ENCODE measurements at places on chromosomes 13 and 19.
A peak's percentile ranks its signal among the peaks of the same experiment; 100 is the strongest.

- no peak for DNase-seq
Observed at GRCh38 chr19:12295191-12295590, 508 bp upstream of the ZNF44 start.

DNA sequence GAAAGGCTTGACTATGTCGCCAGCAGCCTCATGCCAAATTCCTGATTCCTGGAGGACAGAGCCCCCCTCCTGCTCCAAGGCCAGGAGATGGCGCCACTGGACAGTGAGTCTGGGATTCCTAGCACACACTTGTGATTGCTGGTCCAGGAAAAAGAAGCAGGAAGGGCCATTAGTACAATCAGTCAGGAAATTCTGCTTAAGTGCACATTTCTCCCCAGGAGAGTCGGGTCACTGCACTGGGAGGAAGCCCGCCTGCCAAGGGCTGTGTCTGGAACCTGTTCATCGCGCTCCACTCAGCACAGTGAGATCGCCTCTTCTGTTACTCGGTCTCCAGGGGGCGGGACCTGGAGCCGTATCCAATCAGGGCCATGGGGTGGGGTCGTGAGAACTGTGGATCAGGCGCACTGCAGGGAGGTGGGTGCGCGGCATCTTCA lies 65.1 kb downstream of the ZNF823 start:
- peak; percentile 19 for DNase-seq

- no peak for DNase-seq
Observed at GRCh38 chr19:38946229-38947010, 15.7 kb downstream of the MRPS12 start.

- no peak for DNase-seq
Observed at GRCh38 chr19:30593975-30594745, 222.0 kb downstream of the ZNF536 start.

GRCh38 chr13:103009051-103009840 lies 57.0 kb downstream of the SLC10A2 start:
- DNase-seq, result no peak

DNA sequence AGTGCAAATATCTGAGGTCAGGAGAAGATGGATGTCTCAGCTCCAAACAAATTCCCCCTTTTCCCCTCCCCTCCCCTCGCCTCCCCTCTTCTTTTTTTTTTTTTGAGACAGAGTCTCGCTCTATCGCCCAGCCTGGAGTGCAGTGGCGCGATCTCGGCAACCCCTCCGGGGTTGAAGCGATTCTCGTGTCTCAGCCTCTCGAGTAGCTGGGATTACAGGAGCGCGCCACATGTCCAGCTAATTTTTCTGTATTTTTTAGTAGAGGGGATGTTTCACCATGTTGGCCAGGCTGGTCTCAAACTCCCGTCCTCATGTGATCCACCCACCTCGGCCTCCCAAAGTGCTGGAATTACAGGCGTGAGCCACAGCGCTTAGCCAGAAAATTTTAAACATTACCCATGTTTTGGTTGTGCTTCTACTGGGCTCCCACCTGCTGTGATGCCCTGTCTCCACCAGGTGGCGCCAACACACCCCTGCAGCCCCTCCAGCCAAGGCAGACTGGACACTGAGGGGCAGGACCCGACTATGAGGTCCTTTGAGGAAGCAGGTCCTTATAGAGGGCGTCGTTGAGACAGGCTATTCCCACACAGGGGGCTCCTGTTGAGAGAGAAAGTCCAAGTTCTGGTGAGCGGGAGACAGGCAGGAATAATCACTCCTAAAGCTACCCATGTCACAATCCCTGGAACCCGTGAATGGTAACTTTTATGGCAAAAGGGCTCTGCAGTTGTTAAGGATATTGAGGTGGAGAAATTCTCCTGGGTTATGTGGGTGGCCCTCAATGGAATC lies 6.3 kb downstream of the ERICH4 start:
- DNase-seq, result peak; percentile 67

DNA sequence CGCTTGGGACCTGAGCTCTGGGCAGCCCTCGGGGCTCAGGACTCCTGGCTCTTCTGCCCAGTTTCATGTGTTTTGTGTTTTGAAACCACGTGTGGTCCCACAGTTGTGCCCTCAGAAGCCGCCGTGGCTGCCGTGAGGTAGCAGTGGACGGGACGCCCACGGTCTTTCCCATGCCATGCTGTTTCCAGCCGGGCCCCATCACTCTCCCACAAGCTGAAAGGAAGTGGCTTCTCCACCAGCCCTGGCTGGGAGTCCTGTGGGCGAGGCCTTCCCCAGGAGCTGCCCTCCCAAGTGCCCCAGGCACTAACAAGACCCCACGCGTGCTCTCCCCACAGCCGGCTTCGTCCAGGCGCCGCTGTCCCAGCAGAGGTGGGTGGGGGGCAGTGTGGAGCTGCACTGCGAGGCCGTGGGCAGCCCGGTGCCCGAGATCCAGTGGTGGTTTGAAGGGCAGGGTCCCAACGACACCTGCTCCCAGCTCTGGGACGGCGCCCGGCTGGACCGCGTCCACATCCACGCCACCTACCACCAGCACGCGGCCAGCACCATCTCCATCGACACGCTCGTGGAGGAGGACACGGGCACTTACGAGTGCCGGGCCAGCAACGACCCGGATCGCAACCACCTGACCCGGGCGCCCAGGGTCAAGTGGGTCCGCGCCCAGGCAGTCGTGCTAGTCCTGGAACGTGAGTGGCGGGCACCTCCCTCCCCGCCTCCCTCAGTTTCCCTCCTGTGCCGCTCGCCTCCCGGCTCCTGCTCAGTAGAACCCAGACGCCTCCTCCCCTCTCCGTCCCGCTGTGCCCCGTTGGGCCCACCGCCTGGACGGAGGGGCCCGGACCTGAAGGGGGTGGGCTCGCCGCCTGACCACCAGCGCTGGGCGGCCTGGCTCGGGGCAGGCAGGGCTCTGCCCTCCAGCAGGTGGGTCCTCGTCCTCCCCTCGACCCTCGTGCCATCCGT lies 5.3 kb downstream of the BSG start:
- peak; percentile 29 for DNase-seq

GRCh38 chr19:40219721-40220276 lies 1.6 kb upstream of the TTC9B start:
- DNase-seq, result peak; percentile 51

DNA sequence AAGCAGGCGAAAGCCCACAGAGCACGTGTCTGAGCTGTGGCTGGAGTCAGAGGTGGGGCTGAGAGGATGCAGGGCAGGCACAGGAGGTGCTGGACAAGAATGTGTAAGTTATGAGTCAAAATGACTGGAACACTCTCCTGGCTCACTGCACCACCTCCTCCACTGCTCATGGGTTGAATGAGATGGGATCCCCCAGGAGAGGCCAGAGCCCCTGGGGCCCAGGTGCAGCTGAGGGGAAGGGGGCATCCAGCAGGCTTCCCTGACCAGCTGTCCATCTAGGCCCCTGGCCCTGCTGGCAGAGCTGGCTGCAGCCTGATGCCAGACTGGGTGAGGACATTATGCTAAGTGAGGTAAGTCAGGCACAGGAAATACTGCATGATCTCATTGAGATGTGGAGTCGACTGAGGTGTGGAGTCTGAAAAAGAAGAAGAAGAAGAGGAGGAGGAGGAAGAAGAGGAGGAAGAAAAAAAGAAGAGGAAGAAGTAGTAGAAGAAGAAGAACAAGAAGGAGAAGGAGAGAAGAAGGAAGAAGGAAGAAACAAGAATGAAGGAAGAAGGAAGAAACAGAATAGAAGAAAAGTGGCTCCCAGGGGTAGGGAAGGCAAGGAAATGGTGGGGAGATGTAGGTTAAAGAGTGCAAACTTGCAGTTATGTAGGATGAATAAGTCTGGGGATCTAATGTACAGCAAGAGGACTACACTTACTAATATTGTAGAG lies 747.4 kb downstream of the UQCRFS1 start:
- no peak for DNase-seq

- DNase-seq, result peak; percentile 16
Observed at GRCh38 chr19:38877781-38878574, at the start of gene RINL. Gene RINL (minus strand): TSS chr19:38878275. CDS start chr19:38876742, 1,533 bp downstream.

GRCh38 chr19:49954933-49955332 lies 6.0 kb downstream of the SIGLEC11 start:
- DNase-seq, result no peak

DNA sequence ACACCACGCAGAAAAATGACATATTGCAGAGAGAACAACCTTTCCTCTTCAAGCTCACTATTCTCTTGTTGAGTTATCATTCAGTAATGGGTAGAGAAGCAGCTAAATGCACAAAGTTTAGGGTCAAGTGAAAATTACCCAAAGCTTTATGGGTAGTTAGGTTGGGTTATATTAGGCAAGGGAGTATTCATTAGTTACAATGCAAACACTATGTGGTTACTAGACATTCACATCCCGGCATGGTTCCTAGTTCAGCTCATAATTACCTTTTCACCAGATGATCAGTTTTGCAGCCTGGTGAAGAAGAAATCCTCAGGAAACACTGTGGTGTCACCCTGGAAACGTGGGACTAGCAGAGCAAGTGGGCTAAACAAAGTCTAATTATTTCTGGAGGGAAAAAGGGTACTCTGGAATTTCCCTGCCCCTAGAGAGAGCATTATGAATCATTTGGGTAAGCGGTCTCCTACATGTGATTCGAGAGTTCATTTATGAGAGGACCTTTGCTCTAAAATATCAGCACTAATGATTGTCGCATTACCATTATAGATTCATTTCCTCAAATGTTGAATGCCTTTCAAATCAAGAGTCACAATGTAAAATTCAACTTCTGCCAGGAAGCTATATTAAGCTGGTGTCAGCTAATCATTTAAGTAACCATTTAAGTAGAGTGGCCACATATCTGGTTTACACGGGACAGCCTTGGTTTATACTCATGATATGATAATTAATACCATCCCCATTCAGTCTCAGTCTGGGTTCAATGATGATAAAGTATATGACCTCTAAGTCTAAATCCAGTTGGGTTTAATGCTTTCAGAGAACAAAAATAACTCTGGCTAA lies 1208.0 kb downstream of the DIAPH3 start:
- DNase-seq, result no peak

DNA sequence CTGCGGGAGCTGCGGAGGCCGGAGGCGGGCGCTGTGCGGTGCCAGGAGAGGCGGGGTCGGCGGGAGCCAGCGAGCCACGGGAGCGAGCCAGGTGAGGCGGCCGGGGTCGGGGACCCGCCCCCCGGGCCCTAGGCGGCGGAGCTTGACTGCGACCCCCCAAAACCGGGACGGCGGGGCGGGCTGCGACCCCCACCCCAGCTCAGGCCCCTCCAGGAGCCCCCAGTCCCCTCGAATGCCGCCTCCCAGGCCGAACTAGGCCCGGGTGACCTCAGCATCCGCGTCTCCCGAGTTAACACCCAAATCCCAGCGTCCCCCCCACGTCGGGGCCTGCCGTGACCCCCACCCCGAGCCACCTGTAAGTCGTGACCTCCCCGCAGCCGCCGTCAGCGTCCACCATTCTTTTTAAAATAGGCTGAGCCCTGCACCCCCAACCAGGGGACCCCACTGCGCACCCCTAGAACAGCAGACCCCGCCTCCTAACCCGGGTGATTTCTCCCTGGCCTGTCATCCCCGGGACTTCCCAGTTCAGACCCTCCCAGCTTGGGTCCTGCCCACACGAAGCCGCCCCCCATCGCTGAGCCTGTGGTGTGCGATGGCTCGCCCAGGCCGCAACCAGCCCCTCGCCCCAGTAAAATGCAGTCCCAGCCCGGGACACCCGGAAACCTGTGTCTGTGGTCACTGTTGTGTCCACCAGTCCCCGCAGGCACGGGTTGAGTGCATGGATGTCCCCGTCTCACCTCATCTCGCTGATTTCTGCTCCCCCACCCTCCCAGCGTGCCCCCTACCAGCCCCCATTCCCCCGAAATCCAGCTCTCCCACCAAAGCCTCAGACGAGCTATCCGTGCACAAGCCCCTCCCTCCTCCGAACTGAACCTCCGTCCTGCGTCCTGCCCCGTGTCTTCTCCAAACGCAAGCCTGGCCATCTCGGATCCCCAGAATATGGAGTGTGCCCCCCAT lies 551 bp downstream of the FZR1 start:
- no peak for DNase-seq

- DNase-seq, result no peak
Observed at GRCh38 chr19:8403098-8403819, 9.8 kb upstream of the MARCHF2 start.
